ENCODE measurements at places on chromosomes 6 and 20.

- no peak for DNase-seq
These were observed 253.8 kb downstream of the TBC1D7 start for GRCh38 chr6:13074415-13075140.

- no peak for DNase-seq
These were observed 16.8 kb downstream of the MYLK4 start for GRCh38 chr6:2733736-2734480.

DNA sequence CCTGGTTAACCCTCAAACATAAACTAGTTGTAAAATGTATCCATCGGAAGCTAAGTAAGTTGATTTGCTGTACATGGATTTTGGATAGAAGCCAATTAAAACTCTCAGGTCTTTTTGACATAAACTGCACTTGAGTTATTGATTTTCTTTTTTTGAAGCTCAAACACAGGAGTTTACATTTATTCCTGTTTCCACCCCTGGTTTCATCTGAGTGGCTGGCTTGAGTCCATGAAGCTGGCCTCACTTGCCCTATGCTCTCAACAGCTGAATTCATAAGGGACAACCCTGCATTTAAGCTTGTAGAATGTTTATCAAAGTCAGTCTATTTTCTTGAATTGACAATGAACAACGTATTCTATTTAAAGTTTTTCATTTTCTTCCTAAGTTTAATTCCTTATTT, 58.1 kb upstream of the PLEKHG1 start:
- no peak for DNase-seq

GRCh38 chr6:110408901-110409300, 6.5 kb downstream of the DDO start:
- DNase-seq, result no peak

GRCh38 chr6:124961777-124962638, at the start of gene RNF217:
Gene RNF217 (plus strand): TSS chr6:124962437. CDS start chr6:124962545, 108 bp downstream.
- DNase-seq, result no peak

- no peak for DNase-seq
These were observed 180.7 kb upstream of the PRSS16 start for GRCh38 chr6:27066802-27067201.

DNA sequence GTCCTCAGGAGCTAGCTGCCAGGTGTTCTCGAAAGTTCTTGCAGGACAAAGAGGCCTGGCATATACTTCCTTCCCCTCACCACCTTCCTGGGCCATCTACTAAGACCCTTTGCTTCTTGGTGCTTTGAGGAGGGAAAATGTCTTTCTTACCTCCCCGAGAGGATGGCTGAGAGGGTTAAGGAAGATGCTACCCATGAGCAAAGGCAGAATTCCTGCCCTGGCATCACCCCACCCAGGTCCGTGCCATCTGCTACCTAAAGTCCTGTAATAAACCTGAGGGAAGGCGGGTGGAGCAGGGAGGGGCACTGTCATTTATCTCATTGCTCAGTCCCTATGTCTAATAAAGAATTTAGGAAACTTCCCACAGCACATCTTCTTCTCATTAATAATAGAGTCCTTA, 16.2 kb downstream of the GFOD1 start:
- DNase-seq, result no peak

DNA sequence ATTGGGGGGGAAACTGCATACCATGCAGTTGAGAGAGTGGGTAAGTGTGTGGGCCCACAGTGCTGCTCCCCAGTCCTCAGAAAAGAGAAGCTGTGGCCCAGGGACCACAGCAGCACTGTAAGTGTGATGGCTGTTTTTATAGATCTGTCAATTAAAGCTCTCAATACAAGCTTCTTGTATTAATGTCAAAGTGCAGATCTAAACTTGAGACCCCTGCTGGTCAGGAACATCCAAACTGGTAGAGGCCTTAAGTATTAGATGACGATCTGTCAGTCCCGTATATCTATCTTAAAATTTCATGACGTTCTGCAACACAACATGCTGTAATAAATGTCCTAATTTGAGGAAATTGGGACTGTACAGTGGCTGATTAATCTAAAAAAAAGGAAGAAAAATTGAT, 74.8 kb downstream of the TULP4 start:
- no peak for DNase-seq

GRCh38 chr6:56771929-56772607, 129.4 kb upstream of the DST start:
- DNase-seq, result no peak

DNA sequence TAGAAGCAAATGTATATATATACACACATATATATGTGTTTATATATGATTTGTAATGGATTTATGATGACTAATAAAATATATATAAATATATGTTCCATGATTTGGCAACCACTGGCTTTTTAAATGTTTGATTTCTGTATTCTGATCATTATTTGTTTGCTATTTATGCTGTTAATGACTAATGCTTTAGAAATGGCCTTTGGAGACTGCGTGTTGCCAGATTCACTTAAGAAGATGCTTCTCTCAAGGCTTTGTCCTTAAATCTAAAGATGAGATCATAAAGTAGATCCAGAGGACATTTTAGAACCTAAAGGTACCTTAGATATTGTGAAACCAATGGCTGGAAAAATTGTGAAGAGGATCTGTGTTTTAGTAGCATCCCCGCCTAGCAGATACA, 116.0 kb upstream of the SUPT3H start:
- DNase-seq, result no peak

DNA sequence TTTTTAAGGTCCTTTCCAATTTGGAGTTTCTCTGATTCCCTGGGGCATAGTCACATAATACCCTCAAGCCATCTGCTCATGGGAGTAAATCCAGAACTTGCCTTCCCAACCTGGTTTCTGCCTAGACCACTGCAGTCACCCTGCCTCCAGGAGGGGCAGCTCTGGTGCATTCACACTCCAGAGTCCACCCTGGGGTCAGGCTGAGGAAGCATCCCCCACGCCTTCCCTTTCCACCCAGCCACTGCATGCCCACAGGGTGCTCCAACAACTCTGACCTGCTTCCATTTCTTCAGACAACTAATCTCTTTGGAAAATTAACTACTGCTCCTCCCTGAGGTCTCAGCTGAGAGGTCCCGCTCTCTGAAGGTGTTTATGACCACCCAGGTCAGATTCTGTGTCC, 211.4 kb upstream of the RIN2 start:
- no peak for DNase-seq

- DNase-seq, result no peak
These were observed 36.4 kb upstream of the FKBP1A start for GRCh38 chr20:1429143-1429728.

DNA sequence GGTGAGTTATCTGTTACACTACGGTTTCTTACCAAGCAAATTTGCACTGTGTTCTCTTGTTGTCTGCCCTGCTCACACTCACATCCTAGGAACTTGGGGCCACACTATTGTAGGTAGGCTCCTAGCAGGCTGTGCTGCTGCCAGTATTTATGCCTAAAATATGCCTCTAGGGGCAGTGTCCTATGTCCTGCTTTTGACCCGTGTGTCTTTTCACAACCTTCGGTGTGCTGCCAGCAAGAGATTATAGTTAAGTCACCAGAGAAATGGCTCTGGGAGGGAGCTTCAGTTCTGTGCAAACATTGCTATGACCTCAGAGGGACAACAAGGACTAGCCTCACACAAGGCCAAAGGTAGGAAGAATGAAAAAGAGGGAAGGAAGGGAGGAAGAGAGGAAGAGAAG, 8.9 kb upstream of the TAAR5 start:
- no peak for DNase-seq

- DNase-seq, result no peak
These were observed 10.3 kb downstream of the SLC2A4RG start for GRCh38 chr20:63749597-63750508.

Measured in D721Med (cell line).